Iris pigment epithelial cell (primary cell): ENCODE measurements at places on chromosomes 5 and 9.

GRCh38 chr9:97673922-97674321 is 23.2 kb downstream of the XPA start:
- no peak for DNase-seq

DNA sequence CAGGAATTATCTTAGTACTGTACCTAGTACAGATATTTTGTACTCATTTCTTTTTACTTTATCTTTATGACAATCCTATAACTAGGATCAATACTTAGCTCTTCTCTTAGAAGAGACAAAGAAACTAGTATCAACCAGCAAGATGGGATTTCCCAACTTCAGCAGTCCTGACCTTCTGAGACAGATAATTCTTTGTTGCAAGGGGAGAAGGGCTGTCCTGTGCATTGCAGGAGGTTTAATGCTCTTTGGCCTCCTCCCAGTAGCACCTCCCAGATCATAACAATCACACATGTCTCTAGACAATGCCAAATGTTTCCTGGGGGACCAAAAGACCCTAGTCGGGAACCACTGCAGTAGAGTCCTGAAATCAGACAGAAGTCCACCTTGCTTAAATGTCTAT is 424.3 kb upstream of the DMAC1 start:
- no peak for DNase-seq

- DNase-seq, result no peak
These were observed at the start of gene DND1 for GRCh38 chr5:140673187-140673976. Gene DND1 (minus strand): TSS chr5:140673576. CDS start chr5:140673542, 34 bp downstream.

GRCh38 chr9:122900791-122901190 is 4.4 kb downstream of the RC3H2 start:
- DNase-seq, result peak; percentile 59

GRCh38 chr9:81902626-81903025 is 25.6 kb upstream of the SPATA31D4 start:
- DNase-seq, result peak; percentile 61

GRCh38 chr5:72066705-72067107 is 40.6 kb upstream of the MAP1B start:
- peak; percentile 92 for DNase-seq

GRCh38 chr5:56319526-56320181 is 86.5 kb upstream of the ANKRD55 start:
- peak; percentile 53 for DNase-seq

DNA sequence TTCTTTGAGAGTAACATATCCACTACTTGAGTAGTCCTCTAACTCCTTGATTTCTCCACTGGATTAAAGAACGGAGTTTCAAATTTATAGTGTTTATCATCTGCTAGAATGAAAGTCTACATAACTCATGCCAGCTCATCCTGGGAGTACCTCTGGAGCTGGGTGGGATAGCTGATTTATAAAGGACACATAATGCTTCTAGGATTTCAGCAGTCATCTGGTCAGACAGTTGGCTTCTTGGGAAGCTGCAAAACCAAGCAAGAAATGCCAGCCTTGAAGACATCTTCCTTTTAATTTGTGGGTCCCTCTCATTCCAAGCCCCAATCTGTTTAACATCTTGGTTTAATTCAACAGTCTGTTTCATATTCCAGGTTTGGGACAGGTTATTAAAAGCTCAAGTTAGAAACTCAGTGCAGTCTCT is 3.2 kb downstream of the GALNT10 start:
- DNase-seq, result no peak

DNA sequence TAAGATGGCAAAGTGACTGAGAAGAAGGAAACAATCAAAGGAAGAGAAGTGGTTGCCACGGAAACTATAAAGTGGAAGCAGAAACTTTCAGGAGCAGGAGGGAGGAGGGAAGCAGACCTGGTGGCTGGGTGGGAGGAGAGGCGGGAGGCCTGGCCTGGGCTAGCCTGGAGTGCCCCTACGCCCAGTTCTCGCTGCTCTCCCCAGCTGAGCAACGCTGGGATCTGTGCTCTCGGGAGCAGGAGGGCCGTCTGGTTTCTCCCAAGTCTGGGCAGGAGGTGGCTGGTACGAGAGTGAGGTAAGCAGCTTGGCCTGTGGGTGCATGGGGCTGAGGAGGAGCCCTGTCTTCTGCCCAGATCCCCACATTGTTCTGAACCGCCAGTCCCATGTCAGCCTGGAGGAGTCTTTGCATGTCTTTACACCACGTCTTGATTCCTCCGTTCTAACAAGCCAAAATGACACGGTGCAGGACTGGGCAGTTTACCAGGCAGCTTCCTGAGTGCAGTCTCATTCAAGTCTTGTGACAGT is 15.0 kb upstream of the DAB2IP start:
- peak; percentile 11 for DNase-seq

GRCh38 chr9:114086607-114087006 is 8.5 kb upstream of the AMBP start:
- DNase-seq, result no peak

DNA sequence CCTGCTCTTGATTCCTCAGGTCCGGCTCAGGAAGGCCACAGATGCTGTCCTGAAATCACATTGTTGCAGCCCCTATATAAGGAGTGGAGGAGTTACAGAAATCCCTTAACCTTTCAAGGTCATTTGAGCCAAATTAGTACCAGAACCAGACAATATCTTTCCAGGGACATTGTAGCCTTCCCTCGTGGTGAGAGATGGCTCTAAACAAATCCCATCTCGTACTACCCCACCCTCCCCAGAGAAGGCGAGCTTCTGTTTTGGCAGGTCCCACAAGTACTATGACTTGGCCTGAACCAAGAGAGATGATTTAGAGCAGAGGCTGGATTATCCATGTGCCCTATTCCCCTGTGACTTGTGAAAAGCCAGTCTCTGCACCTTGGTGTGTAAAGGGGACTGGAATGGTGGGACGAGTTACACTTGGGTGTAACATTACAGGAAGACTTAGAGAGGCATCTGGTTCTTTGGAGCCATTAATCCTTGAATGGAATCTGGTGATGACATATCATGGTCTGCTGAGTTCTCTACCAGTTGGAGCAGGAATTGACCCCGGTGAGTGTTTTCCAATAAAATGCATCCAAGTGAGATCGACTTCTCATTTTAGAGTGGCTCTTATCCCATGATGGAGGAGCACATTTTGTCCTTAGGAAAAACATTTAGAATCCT is at the start of gene FAM240B:
Gene FAM240B, minus strand, starts transcription at position 51 of the 663 bp plus-strand sequence. CDS start 16,134 bp downstream, outside the sequence.
- DNase-seq, result no peak
